ENCODE measurements at places on chromosomes 11 and 22.

DNA sequence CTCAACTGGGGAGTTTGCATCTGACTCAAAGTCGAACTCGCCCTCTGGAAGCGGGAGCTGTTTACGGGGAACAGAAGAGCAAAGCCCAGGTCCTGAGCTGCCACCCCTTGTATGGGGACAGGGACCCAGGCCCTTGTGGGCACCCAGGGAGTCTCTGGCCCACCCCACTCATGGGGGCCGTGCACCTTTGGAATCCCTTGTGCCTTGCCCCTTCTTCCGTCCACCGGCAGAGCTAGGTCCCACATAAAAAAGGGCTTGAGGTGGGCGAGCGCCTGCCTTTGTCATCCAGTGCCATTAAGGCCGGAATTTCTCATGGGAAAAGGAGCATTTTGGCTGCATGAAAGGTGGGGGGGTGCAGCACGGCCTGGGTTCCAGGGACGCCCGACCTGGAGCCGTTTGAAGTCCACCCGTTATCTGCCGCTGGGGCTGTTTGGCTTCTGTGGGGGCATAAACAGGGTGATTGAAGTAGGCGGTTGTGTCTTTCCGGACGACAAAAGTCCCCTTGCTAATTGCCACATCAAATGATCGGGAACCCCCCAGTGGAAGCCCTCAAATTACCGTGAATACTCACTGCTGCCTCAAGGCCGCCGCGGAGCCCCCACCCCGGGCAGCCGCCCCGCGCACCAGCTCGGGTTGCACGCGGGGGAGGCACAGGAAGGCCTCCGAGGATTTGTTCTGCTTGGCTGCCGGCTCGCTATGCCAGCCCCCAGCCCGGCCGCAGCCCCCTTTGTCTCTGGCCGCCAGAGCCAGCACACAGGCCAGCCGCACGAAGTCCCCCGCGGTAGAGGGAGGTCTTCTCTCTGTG lies 49.0 kb upstream of the FGF3 start:
- no peak for DNase-seq

- DNase-seq: no peak
These were observed 92.0 kb downstream of the SGSM3 start for GRCh38 chr22:40462195-40462984.

- no peak for DNase-seq
These were observed 11.1 kb downstream of the OR5B3 start for GRCh38 chr11:58395581-58395980.

DNA sequence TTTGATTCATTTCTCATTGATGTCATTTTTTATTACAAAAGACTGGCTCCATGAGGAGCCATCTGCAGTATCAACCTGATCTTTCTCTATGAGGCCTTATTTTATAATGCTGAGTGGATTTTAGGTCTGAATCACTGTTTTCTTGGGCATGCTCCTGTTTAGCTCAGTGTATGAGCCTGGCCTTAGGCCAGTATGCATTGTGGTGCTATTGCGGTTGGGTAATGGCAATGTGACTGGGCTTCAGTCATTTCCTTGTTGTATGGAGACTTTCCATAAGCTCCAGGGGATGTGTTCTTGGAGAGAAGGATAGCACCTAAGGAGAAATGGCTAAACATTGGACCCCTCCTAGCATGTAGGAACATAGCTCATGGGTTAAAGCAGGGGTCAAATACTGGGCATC lies 293.2 kb downstream of the NELL1 start:
- DNase-seq: peak; percentile 89

GRCh38 chr11:103528596-103528995 lies 419.4 kb downstream of the DYNC2H1 start:
- DNase-seq: no peak

- DNase-seq: no peak
These were observed 16.4 kb upstream of the CSRP3 start for GRCh38 chr11:19218216-19218615.

DNA sequence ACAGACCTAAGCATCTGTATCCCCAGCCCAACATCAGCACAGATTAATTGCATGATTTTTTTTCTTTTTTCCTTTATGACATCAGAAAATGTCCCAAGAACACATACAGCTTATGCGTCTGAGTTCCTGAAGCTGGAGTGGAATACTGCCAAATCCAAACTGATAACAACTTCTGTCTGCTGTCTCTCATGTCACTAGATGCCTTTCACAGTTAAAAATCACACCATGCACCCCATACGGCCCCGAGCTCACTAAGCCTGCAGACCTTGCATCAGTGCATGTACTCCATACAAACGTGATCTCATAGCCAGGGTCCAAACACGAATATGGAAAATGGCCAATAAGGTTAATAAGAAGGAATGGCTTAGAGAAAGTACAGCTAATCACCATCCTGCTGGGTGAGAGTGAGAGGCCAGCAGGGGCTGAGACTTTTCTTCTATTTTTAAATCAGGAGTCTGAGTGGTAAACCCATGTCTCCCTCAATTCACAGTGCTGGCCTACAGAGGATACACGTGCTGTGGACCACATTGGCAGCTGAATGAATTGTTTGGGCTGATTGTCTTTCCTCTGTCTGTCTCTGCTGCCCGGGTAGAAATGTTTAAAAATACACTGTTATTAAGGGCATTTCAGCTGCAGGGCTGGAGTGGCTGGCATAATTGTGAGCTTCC lies 350.6 kb upstream of the RAG2 start:
- DNase-seq: no peak

- DNase-seq: no peak
These were observed 53.8 kb downstream of the CASP12 start for GRCh38 chr11:104844451-104844850.

- peak; percentile 93 for DNase-seq
These were observed 11.6 kb upstream of the RNH1 start for GRCh38 chr11:518463-519202.

DNA sequence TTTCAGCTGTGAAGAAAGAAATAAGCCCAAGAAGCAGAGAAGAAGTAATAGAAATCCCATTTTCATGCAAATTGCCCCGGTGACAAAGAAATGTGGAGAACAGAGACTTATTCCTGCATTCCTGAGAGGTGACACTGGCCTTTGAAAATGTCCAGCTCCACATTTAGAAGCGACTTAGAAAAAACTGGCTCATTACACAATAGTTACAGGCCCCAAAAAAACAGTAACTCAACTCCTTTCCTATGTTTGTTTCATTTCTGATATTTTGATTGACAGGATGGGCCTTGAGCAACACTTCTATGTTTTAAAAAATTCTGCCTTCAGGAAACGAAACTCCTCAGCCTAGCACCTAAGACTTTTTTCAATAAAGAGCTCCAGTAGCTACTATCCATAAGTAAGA lies 726.9 kb upstream of the TENM4 start:
- peak; percentile 15 for DNase-seq

- DNase-seq: no peak
These were observed 480.5 kb downstream of the MIAT start for GRCh38 chr22:27137871-27138337.

GRCh38 chr22:46070803-46071450 lies 79.4 kb upstream of the PPARA start:
- DNase-seq: peak; percentile 38

DNA sequence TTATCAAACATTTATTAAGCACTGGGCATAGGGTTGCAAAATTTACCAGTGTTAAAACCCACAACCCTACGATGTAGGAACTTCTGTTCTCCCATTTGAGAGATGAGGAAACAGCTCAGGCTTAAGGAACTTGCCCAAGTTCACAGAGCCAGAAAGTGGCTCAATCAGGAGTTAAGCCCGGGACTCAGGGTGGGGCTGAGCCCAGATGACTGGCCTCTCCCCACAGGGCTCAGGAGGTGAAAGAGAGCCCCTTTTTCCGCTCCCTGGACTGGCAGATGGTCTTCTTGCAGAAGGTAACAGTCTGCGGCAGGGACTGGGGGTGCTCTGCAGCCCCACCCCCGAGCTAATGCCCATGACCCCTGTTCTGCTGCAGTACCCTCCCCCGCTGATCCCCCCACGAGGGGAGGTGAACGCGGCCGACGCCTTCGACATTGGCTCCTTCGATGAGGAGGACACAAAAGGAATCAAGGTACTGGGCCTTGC lies 5.6 kb upstream of the ANKRD13D start:
- no peak for DNase-seq

DNA sequence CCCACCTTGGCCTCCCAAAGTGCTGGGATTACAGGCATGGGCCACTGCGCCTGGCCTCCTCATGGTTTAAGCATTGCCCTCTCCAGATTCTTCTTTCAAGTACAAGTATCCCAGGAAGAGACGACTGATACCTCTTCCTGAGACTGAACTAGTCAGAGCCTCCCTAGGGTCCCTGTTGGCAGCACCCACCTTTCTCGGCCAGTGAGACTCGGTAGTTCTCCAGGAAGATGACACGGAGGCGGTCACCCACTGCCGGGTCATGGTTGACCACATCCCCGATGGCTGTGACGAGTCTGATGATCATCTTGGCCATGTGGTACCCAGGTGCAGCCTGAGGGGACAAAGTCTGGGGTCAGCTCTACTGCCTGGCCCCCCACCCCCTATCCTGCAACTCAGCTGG lies 7.2 kb upstream of the RASGRP2 start:
- no peak for DNase-seq

- no peak for DNase-seq
These were observed 6.5 kb downstream of the PANX2 start for GRCh38 chr22:50176850-50177536.

- DNase-seq: no peak
These were observed 16.6 kb downstream of the IL10RA start for GRCh38 chr11:118002541-118003423.

- DNase-seq: peak; percentile 94
These were observed 67.7 kb downstream of the BCL2L13 start for GRCh38 chr22:17705951-17706900.

GRCh38 chr11:2740275-2740940 lies 40.6 kb upstream of the KCNQ1OT1 start:
- DNase-seq: no peak

DNA sequence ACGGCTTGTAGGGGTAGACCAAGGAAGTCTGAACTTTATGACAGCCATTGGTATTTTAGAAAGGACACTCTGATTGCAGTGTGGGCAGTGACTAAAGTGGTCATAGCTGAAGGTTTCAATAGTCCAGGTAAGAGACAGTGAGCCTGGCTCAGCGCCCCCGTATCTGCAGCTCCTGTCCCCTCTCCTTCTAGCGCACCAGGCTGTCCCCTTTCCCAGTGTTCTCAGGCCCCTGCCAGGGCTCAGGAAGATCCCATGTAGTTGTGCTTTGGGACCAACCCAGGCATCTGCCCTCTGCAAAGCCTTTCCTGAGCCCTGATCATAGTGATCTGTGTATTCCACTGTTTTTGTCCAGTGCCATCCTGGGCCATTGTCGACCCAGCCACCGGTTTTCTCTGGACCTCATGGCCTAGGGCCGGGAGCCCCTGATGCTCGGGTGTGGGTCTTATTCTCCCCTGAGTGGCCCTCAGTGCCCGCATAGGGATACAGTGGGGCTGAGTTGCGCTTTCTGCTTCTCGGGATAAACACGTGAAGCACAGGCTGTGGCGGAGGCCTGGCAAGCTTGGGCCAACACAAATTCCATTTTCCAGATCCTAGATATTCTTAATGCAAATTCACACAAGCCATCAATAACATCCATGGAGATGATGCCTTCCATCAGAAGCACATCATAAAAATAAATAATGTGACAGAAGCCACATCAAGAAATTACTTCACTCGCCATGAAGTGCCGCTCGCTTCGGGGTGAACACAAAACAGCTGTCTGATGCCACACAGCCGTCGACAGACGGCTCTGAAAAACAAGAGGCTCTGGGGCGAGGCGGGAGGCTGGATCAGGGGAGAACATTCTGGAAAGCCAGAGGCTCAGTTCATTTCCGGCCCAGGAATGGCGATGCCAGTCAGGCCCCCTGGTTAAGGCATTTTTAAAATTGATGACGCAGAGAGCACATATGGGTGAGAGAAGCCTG lies 805.0 kb downstream of the TBC1D22A start:
- DNase-seq: no peak

DNA sequence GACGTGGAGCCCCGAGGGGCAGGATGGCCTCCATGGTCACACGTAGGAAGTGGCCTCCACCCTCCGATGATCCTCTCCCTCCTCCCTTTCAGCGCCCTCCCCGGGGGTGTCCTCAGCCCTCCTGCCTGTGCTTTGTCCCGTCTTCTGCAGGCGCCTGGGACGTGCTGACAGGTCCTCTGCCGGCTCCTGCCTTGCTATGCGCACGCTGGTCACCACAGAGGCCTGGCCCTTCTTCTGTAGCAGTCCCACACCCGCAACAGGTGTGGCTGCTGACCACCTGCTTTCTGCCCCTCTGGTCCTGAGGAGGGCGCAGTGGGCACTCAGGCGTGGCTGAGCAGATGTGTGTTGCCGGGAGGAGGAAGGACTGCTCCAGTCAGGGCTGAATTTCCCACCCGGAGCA lies 27.7 kb upstream of the PPP6R3 start:
- DNase-seq: no peak

GRCh38 chr22:38203090-38203810 lies 1.5 kb downstream of the MAFF start:
- DNase-seq: peak; percentile 34

- DNase-seq: no peak
These were observed 42.0 kb downstream of the ALG9 start for GRCh38 chr11:111829185-111829968.

DNA sequence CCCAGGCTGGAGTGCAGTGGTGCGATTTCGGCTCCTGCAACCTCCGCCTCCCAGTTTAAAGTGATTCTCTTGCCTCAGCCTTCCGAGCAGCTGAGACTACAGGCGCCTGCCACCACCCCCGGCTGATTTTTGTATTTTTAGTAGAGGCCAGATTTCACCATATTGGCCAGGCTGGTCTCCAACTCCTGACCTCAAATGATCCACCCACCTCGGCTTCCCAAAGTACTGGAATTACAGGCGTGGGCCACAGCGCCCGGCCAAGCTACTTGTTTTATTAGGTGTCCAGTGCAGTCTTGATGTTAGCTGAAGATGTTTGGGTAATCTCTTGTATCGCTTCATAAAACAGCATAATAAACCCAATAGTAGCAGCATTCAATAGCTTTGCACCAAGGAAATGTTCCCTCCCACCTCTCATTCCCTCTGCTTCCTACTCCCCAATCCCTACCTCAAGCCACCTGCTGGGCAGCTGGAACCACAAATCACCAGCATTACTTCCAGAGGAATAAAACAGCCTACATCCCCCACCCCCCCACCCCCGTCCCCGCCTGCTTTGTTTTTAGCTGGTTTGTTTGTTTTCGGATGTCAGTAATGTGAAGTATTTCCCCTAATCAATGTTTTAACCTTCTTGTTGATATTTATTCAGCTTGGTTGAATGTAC lies 11.0 kb upstream of the GRIK4 start:
- DNase-seq: no peak

GRCh38 chr22:28369854-28370253 lies 309.8 kb downstream of the TTC28 start:
- no peak for DNase-seq

- DNase-seq: no peak
These were observed 13.8 kb upstream of the LINC01488 start for GRCh38 chr11:69467646-69468045.

DNA sequence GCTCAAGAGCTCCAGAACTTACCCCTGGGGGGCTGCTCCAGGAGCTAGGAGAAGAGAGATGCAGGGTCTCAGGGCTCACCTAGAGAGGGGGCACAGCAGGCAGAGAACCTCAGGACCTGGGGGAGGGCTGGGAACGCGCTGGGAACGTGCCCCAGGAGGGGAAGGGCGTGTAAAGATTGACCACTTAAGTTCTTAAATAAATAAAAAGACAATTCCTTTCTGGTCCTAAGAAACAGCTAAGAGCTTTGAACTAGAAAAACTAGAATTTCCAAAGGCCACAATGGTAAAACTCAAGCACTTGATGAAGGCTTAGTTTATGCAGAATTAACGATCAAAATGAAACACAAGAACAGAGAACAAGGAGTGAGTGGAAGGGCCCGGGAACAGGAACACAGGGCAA lies 89.1 kb downstream of the CELSR1 start:
- DNase-seq: no peak

- no peak for DNase-seq
These were observed 71.5 kb upstream of the USP47 start for GRCh38 chr11:11770296-11770695.

- DNase-seq: no peak
These were observed 56.6 kb upstream of the SCUBE2 start for GRCh38 chr11:9148035-9148434.
